Stimulated activated memory B cell treated with anti-CD40 and anti-IgM and Interleukin-4, amounts not matched to agents 10 μg/mL and 1 μg/mL and 100 μg/mL, for 72 hours (primary cell): ENCODE measurements at places on chromosomes 5 and 9.

GRCh38 chr5:171441246-171441791 lies 21.9 kb downstream of the FGF18 start:
- no peak for ATAC-seq

DNA sequence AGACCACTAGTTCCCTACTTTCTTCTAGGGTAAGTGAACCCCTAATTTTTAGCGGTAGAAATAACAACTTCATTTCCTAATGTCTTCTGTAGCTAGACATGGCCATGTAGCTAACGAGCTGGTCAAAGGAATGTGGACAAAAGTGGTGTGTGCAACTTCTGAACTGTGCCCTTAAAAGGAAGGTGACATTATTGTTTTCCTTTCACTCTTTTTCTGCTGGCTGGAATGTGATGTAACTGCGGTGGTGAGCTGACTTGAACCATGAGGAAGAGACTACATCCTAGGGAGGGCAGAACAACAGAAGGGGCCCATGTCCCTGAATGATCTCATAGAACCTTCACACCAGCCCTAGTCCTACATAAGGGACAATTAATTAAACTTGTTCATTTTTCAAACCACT lies 1.3 kb upstream of the SNX2 start:
- no peak for ATAC-seq

DNA sequence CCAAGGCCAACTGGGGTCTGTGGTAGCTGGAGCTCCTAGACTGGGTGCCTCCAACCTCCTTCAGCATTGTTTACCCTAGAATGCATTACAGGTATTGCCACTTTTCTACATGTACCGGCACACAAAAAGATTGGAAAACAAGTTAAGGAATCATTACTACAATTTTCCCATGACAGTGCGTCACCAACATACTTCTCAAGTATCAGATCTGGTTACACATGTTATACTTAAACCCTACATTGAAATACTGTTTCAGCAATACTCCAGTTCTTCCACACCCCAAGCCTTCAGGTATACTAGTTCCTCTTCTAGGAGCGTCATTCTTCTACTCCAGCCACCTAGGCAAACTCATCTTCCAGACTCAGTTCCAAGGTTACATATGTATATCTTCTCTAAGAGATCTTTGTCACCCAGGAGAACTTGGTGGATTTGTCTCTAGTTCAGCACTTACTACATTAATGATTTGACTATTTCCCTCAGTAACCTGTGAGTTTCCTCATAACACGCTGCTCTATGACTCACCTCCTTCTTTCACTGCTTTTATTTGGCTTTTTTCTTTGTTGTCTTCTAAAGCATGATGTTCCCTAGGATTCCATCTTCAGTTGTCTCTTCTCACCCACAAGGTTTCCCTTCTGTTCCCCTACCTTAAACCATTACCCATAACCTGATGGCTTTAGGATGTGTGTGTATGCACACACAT lies 217.0 kb downstream of the AP3B1 start:
- no peak for ATAC-seq

GRCh38 chr9:134548618-134549017 lies 93.0 kb upstream of the COL5A1 start:
- ATAC-seq = no peak

DNA sequence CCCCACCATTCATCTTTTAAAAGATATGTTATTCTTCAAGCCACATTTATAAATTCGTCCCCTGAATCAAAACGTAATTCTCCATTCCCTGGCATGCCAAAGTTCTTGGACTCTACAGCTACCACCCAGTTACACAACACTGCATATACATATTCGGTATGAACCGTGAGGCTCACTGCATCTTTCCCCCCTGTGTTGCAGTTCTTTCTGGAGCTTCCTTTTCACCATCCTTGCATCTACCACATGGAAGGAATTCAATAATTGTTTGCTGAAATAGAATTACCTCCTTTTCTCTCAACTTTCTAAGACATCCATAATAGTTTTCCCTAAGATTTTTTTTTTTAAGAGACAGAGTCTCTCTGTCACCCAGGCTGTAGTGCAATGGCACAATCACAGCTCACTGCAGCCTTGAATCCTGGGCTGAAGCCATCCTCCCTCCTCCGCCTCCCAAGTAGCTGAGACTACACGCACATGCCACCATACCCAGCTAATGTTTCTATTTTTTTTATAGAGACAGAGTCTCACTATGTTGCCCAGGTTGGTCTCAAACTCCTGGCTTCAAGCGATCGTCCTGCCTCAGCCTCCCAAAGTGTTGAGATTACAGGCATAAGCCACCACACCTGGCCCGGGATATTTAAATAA lies 3.3 kb downstream of the LPAR1 start:
- ATAC-seq = no peak

DNA sequence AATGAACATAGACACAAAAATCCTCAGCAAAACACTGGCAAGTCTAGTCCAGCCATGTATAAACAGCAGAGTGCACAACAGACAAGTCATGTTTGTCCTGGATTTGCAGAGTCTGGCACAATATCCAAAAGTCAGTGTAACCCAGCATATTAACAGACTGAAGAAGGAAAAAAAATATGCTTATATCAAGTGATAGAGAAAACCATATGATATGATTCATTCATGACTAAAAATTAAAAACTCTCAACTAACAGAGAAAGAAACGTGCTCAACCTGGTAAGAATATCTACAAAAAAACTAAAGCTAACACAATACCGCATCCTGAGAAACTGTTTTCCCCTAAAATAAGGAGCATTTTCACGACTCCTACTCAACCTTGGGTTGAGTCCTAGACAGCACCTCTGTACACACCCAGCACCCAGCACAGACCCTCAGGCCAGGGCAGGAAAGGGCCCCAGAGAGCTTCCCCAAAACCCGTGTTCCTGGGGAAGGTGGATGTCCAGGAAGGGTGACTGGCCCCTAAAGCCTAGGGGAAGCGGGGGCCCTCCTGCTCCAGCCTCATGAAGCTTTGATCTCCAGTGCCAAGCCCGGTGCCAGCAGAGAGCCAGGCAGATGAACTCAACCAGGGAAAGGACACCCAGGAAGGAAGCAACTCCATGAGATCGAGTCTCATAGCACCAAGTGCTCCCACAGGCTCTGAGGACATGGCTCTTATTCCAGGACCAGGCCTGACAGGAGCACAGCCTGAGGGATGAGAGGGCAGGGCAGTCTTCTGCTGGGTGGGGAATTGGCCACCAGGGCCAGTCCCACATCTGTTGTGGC lies 38.9 kb downstream of the ADAMTS2 start:
- ATAC-seq = no peak

DNA sequence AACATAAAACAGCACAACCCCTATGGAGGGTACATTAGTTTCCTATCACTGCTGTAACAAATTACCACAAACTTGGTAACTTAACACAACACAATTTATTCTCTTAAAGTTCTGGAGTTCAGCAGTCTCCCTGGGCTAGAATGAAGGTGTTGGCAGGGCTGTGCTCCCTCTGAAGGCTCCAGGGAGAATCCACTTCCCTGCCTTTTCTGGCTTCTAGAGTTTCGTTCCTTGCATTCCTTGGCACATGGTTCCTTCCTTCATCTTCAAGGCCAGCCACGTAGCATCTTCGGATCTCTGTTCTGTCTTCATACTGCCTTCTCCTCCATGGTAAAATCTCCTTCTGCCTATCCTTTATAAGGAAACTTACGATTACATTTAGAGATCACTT lies 25.0 kb upstream of the GSN start:
- ATAC-seq = no peak
